Effector CD4-positive, alpha-beta T cell (primary cell): ENCODE measurements at places on chromosomes 1 and 21.

DNA sequence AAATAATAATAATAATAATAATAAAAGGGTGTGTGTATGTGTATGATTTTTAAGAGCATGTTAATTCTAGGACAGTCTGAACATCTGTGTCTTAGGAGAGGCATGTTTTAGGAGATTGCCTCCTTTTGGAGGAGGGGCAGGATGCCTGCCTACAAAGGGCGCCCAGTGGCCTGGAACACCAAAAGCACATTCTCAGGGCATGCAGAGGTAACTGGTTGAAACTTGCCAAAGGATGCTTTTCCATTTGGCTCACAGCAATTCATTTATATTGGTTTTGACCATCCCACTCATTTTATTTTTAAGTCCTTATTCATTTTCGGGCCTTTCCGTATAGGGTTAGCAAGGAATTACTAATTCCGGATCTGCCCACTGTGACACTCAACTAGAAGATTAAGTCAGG, 21.1 kb upstream of the LAMC2 start:
- DNase-seq: no peak

DNA sequence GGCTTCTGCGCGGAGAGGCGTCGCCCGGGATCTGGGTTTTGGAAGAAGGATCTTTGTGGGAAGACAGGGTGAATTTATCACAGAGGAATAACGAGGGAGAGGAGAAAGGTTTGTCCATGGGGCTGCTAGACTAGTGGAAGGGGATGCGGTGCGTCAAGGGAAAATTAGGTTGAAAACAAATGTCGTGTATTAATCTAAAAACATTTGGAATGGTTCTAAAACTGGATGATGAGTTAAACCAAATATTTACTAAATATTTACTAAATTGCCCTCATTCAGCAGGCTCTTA, 647 bp downstream of the RO60 start:
- no peak for DNase-seq

GRCh38 chr1:234526922-234527321, 47.9 kb upstream of the TARBP1 start:
- DNase-seq: no peak

DNA sequence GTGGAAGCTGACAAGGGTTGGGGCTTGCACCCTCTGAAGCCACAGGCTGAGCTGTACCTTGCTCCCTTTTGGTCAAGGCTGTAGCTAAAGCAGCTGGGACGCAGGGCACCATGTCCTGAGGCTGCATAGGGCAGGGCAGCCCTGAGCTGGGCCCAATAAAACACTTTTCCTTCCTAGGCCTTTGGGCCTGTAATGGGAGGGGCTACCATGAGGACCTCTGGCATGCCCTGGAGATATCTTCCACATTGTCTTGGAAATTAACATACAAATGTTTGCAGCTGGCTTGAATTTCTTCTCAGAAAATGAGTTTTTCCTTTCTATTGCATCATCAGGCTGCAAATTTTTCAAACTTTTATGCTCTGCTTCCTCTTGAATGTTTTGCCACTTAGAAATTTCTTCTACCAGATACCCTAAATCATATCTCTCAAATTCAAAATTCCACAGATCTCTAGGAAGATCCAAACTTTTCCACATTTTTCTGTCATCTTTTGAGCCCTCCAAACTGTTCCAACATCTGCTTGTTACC, 32.9 kb upstream of the TTLL7 start:
- no peak for DNase-seq

DNA sequence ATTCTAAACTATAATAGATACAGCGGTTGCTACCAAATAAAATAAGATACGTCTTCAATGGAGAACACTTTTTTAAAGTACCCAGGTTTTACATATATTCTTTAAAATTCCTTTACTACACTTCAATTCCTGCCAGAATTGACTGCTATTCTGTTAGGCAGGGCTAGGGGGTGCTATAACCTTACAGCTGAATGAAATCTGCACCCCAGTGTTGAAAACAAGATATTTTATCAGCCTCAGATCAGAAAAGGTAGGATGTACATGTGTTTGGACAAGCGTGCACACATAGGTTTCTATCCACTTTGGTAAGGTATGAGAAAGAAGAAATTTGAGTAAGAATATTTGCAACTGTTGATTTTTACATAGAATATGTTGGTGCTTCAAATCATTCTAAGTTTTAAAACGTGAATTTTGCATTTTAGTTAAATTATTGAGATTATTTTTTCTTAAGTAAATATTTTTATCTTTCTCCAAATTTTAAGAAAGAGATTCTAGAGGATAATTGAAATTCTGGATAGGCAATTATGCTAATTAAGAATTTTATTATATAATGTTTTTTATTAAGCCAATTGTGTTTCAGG, 490.8 kb upstream of the ADGRL4 start:
- no peak for DNase-seq

- no peak for DNase-seq
These were observed 17.4 kb downstream of the SPRR2G start for GRCh38 chr1:153133267-153133666.

GRCh38 chr1:13753636-13754402, 53.8 kb downstream of the PRDM2 start:
- no peak for DNase-seq

- no peak for DNase-seq
These were observed 96.2 kb downstream of the DPYD start for GRCh38 chr1:97824624-97825023.

DNA sequence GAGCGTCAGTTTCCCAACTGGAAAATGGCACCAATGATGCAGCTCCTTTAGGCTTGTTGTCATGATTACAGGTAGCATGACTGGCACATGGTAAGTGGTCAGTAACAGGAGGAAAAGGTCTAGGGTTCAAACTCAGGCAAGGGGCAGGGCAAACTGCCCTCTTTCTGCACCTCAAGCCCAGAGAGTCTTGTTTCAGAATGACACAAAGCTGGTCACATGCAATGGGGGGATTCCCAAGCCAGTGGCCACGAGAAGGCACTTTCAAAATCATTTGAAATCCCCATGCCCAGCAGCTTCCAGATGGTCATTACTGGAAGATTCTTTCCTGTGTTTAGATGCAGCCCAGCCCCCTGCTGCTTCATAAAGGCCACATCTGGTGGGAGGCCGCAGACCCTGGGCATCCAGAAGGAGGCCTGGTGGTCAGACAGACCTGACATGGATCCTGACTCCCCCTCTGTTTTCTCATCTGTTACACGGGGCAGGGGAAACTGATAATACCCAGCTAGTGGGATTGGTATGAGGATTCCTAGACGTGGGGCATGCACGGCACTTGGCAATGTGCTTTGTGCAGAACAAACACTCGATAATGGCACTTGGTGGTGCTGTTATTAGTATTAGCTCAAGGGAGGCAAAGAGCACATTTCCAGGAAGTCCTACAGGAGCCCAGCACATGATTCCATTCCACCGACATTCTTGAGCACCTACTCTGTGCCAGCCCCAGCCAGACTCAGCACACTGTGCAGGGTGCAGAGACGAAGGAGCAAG, 6.9 kb upstream of the PLA2G2D start:
- DNase-seq: no peak

DNA sequence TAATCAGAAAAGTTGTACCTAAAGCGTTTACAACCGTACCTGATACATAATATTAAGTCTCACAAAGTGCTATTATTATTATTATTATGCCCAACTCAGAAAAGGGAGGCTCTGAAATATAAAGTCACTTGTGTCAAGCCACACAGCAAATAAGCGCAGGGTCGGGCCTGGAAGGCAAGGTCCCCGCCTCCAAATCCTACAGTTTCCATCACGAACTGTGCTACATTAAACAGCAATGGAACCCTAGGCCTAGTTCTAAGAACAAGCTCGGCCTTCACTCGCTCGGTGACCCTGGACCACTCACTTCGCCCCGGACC, 549 bp downstream of the PARS2 start:
- no peak for DNase-seq

DNA sequence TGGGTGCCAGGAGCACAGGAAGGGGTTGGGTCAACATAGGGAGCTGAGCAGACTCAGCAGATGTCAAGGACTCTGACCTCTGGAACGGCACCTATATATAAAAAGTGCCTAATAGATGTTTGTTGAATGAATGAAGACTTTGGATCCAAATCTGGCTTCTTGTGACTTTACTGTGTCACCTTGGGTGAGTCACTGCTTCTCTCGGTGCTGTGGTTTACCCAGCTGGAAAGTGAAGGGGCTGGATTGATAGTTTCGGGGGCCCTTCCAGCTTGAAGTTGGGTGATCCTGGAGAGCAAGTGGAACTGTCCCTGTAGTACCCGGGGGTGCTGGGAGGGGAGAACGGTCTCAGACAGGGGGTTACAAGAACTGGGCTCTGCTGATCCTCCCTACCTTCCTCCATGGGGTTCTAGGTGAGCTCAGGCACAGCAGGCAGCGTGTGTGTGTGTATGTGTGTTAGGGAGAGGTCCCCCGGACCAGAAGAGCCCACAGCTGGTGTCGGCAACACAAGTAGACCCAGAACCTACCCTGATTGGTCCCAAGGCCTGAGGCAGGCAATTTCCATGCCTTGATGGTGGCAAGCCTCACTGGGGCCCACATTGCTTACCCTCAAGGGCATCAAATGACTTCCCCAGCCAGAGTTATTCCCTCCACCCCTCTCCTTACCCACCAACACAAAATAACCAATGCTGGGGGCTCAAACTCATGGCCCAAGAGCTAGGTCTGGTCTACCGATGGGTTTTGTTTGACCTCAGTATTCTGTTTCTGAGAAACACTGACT, 5.5 kb upstream of the PADI1 start:
- no peak for DNase-seq

DNA sequence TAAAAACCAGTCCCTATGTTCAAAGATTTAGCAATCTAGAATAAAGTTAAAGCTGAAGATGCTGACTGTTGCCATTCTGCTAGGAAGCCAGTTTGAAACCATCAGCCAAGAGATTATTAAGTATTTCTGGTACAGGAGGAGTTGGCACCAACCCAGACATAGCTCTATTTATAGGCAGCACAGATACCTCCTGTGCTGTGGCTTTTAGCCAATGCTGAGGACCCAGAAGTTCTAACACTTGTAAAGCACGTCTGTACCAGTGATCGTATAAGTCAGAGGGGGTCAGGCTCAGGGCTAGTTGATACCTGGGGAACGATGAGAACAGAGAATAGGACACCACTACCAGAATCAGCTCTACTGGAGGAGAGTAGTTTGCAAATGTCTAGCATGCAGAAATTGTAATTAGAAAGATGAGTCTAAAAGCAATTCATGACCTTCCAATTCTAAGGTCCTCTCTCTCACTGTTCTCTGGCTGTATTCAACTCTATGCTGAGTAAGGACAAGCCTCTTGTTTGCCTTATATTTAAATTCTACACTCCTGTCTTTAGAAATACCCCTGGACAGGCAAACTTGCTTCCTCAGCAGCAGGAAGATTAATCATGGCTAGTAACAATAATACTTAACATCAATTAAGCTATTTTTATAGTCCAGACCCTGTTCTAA, 96.8 kb upstream of the PALMD start:
- DNase-seq: no peak

DNA sequence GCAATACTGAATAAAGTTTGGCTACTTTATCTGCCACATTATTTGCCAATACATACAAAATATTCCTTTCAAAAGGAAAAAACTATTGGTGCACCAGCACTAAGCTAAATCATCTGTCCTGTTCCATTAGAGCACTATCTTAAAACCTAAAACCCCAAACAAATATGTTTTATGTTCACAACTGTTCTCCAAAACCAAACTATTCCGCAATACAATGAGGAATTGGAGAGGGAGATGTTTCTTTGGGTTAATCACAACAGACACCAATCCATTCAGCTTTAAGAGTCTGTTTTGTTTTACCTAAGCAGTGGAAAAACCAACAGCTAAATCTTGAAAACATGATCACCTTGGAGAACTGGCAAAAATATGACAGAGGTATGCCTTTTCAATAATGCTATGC, 85.1 kb downstream of the ZNF644 start:
- DNase-seq: no peak

DNA sequence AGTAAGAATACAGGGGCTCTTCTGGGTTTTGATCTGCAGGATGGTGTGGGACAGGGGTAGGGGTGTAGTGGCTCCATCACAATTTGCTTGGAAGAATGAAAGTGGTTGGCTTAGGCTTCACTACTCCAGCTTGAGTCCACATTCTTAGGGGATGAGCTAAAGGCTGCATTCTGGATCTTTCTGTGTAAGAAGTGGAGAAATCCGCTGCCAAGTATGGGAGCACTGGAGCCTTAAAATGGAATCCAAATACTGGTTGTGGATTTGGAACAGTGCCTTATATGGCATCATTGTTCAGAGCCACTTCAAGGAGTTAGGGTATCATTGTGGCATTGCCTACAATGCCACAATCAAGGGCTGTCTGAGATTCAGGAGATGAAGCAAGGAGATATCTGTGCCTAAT, 187.1 kb downstream of the LMO4 start:
- DNase-seq: no peak

DNA sequence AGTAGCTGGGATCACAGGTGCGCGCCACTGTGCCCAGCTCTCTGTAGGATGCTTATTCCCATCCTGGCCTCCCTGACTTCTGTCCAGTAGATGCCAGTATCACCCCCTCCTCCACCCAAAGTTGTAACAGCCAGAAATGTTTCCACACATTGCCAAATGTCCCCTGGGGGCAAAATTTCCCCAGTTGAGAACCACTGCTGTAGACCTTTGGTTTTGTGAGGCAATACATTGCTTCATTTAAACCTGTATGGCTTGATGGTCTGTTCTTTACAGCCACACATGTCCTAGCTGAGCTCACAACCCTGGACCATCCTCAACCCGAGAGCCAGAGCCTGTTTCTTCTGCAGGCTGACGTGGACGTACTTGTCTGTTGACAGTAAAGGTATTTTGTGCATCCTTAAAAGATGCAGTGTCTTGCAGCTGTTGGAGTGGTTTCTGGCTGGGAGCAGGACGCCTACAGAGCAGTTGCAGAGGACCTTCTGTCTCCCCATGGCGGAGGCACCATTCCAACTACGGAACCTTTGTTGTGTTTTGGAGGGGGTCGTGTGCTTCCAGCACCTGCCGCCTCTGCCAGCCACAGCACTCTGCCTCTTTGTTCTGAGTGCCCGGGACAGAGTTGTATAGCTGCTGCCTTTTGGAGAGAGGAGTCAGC, 26.6 kb downstream of the DOP1B start:
- DNase-seq: no peak
